ENCODE measurements at places on chromosomes 3 and 15.

DNA sequence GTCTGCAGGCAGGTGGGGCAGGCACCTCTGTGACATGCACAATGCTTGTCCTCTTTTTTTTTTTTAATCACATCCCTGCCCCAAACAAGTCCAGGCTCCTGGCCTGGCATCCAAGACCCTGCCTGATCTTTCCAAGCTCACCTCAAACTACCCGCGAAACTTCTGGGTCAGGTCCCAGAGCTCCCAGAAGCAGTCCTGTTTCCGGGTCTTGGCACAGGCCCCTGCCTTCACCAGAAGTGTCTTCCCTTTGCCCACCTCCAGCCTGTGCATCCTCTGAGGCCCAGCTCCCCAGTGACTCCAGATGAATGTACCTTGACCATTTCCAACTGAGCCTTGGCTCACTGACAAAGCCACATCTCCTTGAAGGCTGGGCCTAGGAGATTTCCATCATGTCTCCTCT is 23.0 kb downstream of the PLA2G4E start:
- DNase-seq: no peak

DNA sequence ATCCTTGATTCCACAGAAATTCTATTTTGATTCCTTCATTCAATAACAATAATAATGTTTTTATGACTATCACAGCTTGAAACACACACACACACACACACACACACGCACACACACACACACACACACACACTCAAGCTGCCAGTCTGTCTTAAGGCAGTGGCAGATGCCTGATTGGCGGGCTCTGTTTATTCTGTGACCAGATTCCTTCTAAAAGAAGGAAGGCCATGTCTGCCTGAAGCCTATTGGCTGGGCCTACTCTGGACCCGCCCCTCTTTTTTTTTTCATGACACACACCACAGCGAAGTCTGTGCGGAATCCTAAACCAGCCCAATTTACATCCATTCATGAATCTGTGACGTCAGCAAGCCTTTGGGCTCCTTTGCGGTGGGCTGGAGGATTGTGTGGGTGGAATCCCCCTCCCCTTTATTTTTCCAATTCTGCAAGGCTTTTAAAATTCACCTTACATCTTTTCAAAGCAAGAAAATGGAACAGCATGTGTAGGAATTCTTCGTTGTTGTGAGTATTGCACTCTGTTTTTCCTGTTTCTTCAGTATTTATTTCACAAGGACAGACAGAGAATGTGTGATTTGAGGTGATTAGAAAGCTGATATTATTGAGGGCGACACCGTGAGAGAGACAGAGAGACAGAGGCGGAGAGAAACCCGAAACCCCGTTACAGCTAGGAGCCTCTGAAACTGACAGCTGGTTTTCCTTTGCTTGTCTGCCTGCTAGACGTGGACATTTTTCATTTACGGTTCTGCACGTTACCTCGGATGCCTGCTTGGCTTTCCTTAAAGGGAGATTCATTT is at the start of gene MAP3K13:
TSS of gene MAP3K13 (plus strand) at position 287 of the 812 bp plus-strand sequence. CDS start 65,446 bp downstream, outside the sequence.
- DNase-seq: peak; percentile 14

DNA sequence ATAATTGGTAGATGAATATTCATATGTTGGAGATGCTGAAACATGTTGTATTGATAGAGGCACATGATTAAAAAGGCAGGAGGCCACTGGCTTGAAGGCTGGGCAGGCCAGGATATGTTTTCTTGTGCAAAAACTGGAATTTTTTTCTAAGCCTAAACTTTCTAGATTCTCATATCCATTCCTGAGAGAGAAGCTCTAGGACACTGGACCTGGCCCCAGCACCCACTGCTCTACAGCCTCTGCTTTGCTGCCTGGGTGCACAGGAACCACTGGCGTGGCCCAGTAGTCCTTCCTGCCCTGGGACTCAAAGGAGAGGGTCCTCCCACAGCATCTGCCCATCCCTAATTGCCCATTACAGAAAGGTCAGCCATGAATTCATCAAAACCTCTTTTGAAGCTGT is 58.1 kb upstream of the APEH start:
- no peak for DNase-seq

DNA sequence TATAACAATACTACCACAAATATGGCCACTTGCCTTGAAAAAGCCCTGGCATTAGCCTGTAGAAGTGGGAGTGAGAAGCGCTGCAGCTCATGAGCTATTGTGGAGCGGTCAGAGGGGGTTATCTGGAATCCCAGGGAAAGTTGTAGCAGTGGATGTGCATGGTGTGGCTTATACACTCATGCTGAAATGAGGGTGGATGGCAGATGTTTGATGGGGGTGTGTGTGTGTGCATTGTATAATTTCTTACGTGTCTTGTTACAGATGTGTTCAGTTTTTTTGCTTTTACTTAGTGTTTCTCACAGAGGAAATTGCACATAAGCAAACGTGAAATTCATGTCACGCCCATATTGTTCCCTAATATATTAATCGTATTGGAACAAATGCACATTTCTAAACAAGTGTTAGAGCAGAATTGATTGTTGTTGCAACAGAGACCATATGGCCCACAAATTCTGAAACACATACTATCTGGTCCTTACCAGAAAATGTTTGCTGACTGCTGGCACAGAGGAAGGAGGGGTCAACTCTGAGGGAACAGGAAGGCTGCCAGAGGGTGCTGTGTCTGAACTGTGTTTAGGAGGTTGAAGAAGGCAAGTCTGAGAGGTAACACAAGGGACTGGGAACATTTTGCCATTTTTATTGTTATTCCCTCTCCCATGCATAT is 200.0 kb upstream of the CFAP20DC start:
- DNase-seq: no peak

- DNase-seq: no peak
Measured at GRCh38 chr3:115715241-115715745, 92.0 kb downstream of the GAP43 start.

DNA sequence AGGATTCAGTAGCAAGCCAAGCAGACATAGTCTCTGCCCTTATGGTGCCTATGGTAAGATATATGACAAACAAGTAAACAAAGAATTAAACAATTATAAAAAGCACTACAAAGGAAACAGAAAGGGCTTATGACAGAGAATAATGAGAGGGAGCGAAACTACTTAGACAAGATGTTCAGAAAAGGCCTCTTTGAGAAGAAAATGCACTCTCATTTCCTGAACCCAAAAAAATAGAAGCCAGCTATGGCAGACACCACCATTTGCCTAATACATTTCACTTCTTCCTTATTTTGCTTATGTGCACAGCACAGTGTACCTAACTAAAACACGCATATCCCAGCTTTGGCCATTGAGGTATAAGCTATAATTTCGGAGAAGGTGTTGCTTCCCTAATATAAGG is 465.5 kb upstream of the PPP2R3A start:
- DNase-seq: no peak

- no peak for DNase-seq
Measured at GRCh38 chr3:12972043-12972442, 101.2 kb downstream of the IQSEC1 start.

DNA sequence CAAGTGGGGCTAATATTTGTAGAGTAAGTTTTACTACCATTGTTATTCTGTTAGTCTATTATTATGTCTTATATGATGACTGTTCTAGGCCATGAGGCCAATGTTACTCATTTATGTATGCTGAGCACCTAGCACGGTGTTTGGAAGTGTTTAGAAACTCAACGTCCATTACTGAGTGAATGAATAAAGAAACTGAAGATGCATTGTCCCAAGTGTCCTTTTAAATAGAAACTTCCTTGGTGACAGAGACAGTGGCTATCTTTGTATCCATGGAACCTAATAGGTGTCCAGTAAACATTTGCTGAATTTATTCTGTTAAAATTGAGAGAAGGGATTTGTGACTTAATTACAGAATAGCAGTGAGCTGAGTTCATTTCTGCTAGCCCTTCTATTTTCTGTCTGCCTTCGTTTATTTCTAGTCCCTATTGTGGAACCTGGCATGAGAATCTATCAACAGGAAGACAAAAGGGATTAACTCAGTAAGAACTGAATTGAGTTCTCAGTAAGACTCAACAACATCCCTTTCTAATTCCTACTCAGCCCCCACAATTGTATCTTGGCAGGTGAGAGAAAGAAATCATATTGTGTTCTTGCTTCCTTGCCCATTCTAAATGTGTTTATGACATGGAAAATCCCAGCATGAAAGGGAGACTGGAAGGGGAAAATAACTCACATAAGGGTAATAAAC is 246.6 kb upstream of the LRRC3B start:
- no peak for DNase-seq

DNA sequence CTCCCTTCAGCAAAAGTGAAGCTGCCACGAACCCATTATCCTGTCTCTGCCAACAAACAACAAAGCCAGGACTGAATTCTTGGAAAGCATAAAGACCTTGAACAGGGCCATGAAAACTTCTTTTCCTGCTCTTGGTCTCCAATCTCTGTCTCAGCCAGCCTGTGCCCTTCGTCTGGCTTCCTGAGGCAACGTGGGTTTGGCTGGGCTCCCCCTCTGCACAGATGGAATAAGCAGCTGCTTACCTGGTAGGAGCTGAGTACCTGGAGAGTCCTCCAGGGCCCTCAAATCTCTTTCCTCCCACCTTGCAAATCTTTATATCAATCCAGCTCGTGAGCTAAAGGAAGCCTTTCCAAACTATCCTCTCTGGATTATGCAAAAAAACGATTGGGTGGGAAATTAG is 97.6 kb upstream of the PSMD6 start:
- no peak for DNase-seq

DNA sequence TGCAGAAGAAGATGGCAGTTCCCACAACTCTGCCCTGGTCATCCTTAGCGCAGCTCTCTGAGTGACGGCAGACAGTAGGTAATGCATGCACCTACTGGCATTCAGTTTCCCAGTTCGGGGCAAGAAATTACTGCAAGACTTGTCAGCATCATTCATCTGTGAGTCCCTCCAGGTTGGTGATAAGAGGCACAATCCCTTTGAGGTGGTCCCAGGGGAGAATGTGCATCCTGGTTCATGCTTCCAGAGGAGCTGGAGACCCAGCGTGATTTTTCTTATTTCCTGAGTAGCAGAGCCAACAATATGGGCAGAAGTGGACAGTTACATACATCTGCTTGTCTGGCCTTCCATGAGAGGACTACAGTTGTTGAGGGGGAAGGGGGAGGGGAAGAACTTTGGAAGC is 235.9 kb upstream of the BHLHE40 start:
- DNase-seq: no peak

DNA sequence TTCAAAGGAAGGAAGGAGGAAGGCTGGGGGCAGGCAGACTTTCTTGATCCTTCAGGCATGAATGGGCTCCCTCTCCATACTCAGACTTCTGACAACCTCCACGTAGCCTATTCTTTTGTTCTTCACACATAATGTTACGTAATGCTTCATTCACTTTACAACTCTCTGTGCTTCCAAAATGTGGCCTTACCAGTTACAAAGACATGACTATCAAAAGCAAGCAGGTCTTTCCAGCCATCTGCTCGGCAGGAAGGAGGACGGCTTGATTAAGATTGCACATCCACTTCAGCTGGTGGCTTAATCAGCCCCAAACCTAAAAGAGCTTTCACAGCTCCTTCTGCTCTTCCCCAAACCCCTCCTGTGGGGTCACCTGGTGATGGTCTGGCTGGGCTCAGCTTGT is 263.2 kb downstream of the XXYLT1 start:
- DNase-seq: no peak

- no peak for DNase-seq
Measured at GRCh38 chr3:194040516-194041273, 95.3 kb upstream of the HES1 start.

GRCh38 chr3:7877312-7877711 is 624.3 kb upstream of the LMCD1 start:
- DNase-seq: no peak

DNA sequence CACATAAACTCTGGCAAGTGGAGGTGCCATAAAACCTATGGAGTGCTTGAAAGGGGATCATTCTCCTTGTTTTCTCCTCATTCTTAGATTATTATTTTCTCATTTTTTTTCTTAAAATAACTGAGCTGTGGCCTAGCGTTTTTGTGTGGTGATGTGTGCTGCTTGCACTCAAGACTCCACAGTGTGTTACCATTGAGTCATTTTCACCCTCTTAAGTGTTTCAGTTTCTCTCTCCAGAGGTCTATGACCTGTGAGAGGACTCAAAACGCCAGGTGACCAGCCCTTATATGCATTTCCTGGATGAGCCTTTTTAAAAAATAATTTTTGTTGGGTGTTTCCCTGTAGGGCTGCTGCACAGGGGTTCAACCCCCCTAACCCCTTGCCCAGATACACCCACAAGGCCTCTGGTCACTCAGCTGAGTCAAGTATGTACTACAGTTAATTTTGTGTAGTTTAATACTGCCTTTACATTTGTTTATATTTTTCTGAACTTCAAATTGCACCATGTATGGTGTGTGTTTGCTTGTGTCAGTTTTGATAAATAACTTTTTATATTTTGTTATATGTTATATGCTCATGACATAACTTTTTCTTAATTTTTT is 15.4 kb upstream of the BTLA start:
- DNase-seq: no peak

DNA sequence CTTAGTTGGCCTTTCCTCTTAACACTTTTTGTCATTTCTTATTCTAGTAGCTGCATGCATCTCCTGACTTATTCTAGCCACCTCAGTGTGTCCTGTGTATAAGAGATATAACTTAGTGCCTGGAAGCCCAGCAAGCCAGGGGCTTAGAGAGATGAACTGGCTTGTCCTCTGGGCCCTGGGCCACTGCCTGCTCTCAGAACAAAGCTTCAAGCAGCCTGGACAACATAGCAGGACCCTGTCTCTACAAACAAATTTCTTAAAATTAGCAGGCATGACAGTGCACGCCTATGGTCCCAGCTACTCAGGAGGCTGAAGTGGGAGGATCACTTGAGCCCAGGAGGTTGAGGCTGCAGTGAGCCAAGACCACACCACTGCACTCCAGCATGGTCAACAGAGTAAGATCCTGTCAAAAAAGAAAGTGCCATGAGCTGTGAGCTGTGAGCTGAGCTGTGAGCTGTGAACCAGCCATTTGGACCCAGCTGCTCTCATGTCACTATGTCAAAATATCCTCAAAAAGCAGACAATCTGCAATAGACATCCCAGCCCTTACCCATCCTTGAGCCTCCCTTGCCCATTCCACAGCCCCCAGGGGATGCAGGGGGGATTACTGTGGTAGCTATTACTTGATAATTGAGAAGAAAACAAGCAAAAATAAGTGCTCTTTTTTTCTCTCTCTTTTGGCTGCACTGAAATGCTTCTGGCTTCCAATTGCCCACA is 174.5 kb downstream of the OPA1 start:
- no peak for DNase-seq

DNA sequence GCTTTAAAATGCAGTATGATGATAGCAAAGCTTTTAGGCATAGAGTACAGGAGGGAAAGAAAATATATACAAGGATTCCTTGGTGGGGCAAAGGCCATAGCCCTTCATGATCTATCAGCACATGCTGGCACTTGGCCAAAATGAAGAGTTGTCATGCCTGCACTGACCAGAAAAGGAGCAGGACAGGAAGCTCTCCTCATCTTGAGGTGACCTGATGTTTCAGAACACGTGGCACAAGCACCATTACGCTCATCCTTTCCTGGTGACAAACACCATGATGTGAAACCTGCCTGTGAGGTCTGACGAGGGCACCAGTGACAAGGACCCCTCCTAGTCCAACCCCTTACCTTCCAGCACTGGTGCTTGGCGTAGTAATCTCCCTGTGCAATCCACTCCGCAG is 77.9 kb upstream of the DCLK3 start:
- no peak for DNase-seq

DNA sequence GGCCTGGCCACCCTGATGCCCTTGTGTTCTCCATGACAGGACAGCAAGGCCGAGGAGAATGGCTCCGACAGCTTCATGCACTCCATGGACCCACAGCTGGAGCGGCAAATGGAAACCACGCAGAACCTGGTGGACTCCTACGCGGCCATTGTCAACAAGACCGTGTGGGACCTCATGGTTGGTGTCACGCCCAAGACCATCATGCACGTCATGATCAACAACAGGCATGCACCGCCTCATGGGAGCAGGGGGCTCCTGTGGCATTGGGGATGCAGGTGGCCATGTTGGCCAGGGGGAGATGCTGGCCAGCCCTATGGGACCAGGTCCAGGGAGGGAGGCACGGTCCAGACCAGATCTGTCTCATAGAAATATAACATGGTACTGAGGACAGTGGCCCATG is 62.9 kb downstream of the GOLGA8B start:
- no peak for DNase-seq

All from stimulated activated CD4-positive, alpha-beta T cell treated with anti-CD3 and anti-CD28 coated beads, Interleukin-12 subunit alpha, Interleukin-12 subunit beta, amount 100 ng/mL, for 48 hours (primary cell).